ENCODE measurements at places on chromosomes 7 and 10.

- no peak for DNase-seq
These were observed 40.9 kb downstream of the SMURF1 start for GRCh38 chr7:99102809-99103690.

GRCh38 chr10:49313501-49314070 is 14.6 kb downstream of the C10orf71 start:
- no peak for DNase-seq

DNA sequence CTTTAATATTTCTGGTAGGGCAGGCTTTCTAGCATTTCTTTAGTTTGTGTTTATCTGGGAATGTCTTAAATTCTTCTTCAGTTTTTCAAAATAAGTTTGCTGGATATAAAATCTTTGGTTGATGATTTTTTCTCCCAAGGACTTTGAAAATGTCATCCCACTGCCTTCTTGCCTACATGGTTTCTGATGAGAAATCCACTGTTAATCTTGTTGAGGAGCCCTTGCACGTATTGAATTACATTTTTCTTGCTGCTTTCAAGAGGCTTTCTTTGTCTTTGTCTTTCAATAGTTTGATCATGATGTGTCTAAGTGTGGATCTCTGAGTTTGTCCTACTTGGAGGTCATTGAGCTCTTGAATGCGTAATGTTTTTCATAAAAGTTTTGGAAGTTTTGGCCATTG is 66.0 kb downstream of the CASD1 start:
- DNase-seq: no peak

DNA sequence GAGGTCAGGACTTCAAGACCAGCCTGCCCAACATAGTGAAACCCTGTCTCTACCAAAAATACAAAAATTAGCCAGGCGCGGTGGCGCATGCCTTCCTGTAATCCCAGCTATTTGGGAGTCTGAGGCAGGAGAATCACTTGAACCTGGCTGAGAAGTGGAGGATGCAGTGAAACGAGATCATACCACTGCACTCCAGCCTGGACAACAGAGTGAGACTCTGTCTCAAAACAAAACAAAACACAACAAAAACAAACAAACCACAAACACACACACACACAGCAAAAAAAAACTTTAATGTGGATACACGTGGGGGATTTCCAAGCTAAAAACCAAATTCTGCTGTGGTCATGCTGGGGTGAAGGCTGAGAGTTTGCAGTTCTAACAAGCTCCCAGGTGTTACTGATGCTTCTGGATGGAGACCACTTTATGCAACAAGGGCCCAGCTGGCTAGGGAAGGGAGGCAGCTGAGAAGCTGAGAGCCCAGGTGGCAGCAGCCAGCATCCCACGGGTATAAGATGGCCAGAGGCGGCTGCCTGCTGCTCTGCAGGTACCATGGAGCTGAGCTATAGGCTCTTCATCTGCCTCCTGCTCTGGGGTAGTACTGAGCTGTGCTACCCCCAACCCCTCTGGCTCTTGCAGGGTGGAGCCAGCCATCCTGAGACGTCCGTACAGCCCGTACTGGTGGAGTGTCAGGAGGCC is at the start of gene ZP3:
Gene ZP3 (plus strand): TSS at position 538 of the 699 bp plus-strand sequence. CDS start 15 bp downstream, at position 553.
- DNase-seq: no peak

GRCh38 chr7:35854311-35854710 is 53.5 kb downstream of the SEPTIN7 start:
- DNase-seq: no peak

DNA sequence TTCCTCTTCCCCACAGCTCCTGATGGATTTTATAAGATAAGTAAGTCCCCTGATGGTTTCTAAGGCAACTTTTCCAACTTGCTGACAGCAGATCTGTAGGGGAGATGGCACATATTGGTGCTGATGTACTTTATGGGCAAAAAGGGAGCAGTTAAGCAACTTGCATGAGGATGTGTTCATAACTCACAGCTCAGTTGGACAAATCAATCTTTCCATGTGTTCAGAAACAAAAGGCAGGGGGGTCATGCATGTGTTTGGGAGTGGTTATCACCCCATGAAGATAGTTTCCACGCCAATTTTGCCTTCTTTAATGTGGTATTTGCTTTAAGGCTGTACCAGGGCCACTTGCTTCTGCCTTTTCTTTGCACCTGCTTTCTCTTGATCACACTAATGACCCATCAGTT is 6.1 kb downstream of the RBM20 start:
- no peak for DNase-seq

DNA sequence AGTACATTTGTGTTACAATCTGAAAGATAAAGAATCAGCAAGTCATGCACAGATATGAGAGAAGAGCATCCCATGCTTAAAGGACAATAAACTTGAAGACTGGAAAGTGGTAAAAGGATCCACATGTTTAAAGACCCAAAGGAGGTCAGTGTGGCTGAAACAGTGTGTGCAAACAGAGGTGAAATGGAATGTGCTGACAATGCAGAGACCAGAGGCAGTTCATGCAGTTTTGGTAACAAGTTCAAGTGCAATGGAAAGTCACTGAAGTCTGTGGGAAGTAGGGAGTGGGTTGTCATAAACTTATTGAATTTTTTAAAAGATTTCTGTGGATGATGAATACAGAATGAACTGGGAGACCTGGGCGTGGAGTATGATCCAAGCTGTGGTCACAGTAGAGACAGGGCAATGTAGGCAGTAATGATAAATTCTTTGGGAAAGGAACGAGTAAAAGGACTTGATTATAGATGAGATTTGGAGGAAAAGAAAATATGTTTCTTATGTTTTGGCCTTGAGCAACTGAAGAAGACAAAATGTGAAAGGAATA is 408.0 kb downstream of the HGF start:
- DNase-seq: no peak

GRCh38 chr7:151396328-151396970 is 13.4 kb downstream of the WDR86 start:
- DNase-seq: no peak

DNA sequence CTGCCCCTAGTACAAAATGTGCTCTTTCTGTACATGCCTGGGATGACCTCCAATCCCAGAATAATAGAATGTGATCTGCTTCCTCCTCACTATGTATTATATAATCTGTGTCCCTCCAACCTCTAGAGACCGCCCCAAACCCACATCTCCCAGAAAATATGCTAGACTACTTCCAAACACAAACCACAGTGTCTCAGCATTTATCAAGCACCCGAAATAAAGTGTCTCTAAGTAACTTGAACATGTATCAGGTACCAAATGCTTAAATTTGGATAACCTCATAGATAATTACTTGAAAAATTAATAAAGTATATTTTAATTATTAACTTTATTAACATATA is 16.1 kb downstream of the LYZL1 start:
- no peak for DNase-seq

DNA sequence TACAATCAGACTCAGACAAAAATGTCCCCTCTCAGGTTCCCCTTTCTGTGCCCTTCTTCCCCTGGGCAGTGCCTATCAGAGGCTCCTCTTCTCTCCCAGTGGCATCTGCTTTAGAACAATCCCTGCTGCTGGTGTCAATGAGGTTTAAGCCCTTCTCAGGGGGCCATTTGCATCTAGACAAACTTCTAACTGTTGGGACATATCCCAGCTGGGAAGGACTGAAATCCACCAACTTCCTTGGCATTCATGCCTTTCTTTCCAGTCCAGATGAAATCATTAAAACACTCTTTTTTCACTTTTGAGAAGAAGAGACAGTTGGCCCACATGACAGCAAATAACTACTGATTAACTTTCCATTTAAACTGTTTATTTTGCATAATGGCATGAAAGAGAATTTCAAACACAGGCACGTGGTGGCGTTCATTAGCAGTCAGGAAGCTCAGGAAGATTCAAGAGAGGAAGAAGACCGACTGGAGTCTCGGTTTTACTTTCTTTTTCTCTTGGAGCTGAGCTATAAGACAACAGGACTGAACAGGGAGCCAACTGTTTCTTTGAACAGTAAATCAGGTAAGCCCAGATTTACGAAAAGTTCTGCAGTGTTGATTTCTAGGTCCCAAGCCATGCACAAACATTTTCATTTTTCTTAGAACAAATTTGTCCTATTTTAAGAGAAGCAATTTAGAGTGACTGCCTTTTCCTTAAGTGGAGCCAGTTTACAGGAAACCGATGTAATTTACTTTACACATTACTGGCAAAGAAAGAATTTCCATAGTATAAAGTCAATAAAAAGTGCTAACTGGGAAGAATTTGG is at the start of gene GIMAP2:
Gene GIMAP2 (plus strand): TSS at position 488 of the 811 bp plus-strand sequence. CDS start 1,354 bp downstream, outside the sequence.
- DNase-seq: no peak

GRCh38 chr7:142581341-142581740 is 167.9 kb upstream of the PRSS1 start:
- DNase-seq: no peak

DNA sequence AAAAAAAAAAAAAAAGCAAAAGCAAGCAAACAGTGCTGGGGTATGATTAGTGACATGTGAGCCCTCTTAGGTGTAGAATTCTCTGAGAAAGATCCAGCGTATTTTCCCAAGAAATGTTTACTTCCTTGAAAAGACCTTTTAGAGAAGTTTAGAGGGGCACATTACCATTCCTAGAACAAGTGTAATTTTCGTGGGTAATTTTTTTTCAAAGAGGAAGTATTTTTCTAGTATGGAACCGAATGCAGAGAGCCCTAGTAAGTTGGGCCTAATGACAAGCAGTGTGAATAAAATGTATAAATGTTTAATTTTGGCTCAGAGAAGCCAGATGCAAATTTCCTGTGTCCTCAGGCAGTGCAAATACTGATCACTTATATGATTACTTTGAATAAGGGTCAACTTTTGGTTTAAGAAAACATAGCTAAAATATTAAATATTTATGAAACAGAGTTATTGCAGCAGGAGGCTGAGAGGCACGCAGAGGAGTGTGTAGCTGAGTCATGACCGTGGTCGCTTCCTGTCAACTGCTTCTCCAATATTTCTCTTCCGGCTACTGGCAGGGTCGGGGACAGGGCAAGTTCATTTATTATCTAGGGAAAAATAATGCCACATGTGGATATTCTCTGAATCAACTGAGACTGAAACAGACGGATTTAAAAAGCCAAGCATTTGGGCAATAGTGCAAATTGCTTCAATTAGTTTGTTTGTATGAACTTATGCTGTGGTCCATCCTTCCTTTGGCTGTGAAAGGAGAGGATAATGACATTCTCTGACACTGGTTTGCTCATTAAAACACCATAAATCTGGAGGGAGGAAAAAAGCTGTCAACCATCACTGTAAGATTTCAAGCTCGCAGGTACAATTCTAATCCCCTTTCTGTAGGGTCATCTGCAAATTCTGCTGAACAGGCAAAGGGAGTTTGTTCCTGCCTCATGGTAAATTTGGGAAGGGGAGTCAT is 495.2 kb downstream of the GLRX3 start:
- no peak for DNase-seq

- DNase-seq: peak; percentile 16
These were observed 13.7 kb upstream of the SAMD8 start for GRCh38 chr10:75097666-75098285.

DNA sequence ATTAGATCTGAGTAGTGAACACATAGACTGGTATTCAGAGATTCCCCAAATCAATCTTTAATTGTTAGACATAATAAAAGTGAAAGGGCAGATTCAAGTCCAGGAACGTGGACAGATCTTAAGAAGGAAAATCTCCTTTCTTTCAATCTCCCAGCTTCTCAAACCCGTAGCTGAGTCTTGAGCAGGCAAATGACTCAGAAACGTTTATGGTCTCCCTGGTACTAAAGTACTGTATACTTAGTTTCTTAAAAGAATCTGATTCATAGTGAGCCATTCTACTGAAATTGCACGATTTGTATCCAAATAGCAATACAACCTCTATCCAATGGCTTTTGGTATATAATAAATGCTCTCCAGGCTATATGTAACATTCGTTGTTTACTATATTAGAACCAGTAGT is 140.4 kb upstream of the RHEB start:
- no peak for DNase-seq

DNA sequence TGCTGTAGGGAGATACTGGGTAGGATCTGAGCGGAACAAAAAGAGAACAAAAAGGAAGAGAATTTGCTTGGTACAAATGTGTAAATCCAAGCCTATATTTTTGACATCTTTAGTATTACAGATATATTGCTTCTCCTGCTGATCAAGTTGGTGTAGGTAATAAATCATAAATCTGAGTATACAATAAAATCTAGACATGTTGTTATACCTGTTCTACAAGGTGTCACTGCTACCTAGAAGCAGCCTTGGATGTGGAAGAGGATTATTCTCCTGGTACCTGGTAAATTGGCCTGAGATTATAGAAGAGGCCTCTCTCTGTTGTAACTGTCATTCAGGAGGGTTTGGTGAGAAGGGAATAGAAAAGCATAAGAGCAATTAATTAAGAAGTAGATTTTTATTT is 89.9 kb upstream of the LSM8 start:
- no peak for DNase-seq

GRCh38 chr10:125161707-125162119 is 1.4 kb upstream of the CTBP2 start:
- no peak for DNase-seq

GRCh38 chr10:79186486-79187120 is 117.8 kb downstream of the ZMIZ1 start:
- no peak for DNase-seq
